CD8-positive, alpha-beta memory T cell (primary cell): ENCODE measurements at places on chromosomes 4 and X. TPM values are rescaled to one million over a fixed set of nuclear protein-coding genes. Genes with fewer than 3 reads are reported as not detected.

- DNase-seq: no peak
These were observed 55.5 kb downstream of the WFS1 start for GRCh38 chr4:6324999-6325787.

The MMAA gene
- total RNA-seq: 14.9 TPM

- DNase-seq: no peak
These were observed 35.0 kb downstream of the LHFPL1 start for GRCh38 chrX:112644713-112645112.

DNA sequence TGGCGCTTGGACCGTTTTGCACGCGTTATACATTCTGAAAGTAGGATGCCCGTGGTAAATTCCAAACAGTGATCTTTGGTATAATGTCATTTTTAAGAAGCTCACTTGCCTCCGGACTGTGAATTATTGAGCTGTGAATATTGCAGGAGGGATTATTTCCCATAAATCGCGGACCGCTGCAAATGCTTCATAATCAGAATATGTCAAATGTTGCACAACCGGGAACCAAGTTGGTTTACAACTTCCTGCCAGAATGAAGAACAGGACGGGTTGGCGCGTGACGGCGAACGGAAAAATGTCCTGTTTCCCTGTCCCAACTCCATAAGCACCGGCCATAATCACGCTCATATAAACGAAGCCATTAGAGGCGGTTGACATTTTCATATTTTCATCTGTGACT lies 67.6 kb downstream of the SHOX start:
- no peak for DNase-seq

DNA sequence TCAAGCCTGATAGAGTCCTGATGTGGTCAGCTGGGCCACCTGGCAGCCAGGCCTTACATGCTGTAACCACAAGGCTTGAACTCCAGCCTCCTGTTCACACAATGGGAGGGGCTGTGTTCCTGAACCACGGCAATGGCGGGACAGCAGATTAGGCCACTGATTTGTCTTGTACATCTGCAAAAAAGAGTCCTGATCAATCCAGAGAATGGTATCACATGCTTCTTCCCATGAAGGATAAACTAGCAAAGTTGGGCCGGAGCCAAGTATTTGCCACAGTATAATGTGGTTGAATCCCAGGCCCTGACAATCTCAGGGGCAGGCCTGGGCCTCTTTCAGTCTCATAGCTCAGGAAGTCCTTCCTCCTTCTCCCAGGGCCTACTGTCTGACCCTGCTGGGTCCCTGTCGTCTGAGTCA lies 2182.5 kb upstream of the AGA start:
- DNase-seq: no peak

The IL15 gene
- 0.70 TPM for total RNA-seq

- DNase-seq: no peak
These were observed 13.8 kb upstream of the SMS start for GRCh38 chrX:21926527-21927278.

GRCh38 chrX:40746521-40746920 lies 11.2 kb upstream of the MED14 start:
- no peak for DNase-seq

DNA sequence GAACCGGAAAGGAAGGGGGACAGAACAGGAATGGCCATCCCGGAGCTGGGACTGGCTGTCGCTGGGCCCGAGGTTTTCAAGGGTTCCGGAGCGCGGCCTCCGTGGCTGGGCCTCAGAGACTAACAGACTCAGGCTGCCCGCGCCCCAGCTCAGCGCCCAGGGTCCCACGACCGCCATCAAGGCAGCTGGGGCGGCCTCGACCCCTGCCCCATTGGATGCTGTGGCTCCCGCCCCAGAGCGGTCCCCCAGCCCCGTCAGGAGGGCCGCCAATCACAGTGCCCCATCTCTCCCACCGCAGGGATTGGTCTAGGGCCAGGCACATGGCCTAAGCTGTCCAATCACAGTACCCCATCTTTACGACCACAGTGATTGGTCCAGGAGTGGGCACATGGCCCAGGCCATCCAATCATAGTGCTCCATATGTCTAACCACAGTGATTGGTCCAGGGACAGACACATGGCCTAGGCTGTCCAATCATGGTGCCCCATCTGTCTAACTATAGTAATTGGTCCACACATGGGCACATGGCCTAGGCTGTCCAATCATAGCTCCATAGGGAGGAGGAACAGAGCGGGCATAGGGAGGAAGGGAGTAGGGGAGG lies 105.3 kb upstream of the NKX1-1 start:
- DNase-seq: peak; percentile 50

DNA sequence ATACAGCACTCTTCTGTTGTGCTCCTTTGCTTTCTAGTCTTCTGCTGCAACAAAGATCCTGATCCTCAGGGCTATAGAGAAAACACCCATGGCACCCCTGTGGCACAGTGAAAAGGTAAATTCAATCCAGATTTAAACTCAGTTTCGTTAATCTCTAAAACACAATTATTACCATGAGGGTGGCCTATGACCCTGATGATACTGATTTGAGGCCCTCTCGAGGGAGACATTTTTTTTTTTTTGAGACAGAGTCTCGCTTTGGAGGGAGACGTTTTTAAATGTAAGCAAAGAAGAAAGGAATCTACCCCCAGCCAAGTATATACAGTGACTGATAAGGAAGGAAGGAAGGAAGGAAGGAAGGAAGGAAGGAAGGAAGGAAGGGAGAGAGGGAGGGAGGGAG lies 967.8 kb upstream of the DIAPH2 start:
- no peak for DNase-seq

The PPP2R2C gene
- not detected for total RNA-seq

DNA sequence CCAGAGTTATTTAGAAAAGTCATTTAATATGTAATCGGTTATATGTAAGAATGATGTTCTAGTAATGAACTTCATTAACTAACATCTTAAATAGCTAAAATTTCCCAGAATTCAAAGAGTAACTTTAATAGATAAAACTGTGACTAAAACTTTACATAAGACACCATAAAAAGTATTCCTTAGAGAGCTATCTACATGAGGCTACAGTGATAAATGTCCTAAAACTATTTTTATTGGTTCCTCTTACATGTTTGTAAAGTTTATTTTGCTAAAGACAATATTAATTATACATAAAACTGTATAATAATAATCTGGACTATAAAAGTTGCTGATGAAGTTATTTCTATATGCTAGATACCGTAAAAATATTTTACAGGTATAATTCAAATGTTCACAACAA lies 897.7 kb upstream of the EPHA5 start:
- DNase-seq: no peak

DNA sequence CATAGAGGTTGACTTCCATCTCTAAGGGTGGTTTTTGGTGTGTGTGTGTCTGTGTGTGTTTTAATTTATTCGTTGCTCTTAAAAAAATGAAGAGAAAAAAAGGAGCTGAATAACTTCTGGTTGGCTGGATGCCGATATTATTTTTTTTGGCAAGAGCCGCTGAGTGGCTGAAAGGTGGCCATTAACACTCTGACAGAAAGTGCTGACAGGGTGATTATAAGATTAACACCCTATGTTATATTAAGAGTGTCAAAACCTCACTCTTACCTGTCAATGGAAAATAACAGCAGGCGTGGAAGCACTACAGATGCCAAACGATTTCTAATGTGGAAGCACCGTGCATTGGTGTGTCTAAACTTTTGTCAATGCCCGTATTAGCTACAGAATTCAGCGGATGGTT lies 622.5 kb downstream of the ANKRD50 start:
- DNase-seq: no peak

DNA sequence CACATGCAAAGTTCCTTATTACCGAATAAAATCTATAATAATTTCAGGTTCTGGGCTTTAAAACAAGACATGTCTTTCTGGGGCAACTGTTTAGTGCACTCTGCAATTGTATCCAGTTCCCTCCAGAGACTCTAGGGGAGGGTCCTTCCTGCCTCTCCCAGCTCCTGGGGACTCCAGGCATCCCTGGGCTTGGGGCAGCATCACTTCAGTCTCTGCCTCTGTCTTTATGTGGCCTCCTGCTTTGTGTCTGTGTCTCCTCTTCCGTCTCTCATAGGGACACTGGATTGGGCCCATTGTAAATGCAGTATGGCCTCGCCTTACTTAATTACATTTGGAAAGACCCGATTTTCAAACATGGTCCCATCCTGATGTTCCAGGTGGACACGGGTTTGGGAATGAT lies 10.9 kb upstream of the ASMTL start:
- no peak for DNase-seq

DNA sequence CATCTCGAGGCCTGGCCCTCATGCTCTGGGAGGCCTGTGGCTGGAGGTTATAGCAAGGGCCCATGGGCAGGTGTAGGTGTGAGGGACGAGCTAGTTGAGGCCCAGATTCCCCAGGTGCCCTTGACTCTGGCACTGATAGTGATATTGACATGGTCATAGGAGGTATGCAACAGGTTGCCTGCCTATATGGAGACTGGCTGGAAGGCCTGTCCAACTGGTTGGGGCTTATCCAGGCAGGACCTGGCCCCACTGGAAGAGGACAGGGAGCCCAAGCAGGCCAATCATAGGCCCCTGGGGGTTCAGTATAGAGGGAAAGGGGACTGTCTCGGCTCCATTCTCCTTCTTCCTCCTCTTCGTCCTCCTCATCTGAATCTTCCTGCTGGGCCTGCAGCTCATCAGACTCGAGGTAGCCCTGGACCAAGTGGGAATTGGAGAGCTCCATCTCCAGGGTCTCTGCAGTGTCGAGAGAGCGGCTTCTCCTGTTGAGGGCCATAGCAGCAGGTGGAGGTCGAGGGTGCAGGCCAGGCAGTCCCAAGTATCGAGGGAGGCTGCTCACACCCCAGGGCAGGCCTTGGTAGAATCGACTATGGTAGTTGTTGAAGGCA lies 15.3 kb downstream of the AMER1 start:
- DNase-seq: no peak

GRCh38 chrX:13570261-13570605 lies 832 bp downstream of the EGFL6 start:
- DNase-seq: no peak

- DNase-seq: no peak
These were observed 51.3 kb upstream of the TMEM150C start for GRCh38 chr4:82613121-82613520.
